ENCODE measurements at places on chromosomes 11 and 22.

DNA sequence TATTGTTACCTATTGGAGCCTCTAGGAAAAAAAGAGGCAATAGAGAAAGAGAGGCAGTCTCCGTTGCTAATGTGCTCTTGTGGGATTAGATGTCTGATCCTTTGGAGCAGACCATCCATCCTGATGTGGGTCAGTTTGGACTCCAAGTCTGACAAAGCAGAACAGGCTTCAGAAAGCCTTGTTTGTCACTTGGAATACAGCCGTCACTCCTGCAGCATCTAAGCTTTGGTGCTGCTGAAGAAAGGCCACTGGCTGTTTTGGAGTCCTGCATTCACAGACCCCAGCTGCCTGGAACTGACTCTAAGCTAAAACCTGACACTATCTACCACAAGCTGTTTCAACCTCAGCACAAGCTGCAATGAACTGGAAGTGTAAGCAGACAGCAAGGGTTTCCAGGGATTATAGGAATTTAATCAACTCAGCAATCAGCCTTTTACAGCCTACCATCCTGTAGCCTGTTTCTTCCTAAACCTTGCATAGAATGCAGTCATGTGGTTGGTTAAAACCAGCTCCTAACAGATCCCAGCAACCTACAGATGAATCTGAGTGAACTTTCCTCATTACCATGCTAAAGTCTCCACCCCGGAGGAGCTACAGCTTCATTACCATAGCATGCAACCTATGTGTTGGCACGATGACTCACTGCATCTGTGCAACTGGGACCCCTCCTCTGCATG is 3.7 kb upstream of the PLAAT4 start:
- no peak for DNase-seq

DNA sequence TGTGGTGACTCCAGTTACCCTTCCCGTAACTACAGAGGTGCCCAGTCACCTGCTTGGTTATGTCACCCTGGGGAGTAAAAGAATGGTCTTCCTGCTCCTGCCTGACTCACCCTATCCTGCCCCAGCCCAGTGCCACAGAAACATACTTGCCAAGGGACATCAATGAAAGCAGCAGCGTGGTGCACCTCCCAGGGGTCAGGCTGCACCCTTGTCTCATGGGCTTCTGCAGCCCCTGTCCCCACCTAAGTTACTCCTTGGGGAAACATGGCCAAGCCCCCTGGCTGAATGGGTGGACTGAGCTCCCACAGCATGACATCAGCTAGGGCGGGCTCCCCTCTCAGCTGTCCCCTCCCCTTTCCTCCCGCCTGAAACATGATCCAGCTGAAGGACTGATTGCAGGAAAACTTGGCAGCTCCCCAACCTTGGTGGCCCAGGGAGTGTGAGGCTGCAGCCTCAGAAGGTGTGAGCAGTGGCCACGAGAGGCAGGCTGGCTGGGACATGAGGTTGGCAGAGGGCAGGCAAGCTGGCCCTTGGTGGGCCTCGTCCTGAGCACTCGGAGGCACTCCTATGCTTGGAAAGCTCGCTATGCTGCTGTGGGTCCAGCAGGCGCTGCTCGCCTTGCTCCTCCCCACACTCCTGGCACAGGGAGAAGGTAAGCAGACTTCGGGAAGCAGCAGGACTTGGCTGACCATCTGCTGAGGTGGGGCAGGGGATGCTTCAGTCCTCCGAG is at the start of gene HTR3A:
HTR3A (plus strand) TSS at position 368 of the 730 bp plus-strand sequence; CDS start at position 586, 218 bp downstream.
- DNase-seq: peak; percentile 72

DNA sequence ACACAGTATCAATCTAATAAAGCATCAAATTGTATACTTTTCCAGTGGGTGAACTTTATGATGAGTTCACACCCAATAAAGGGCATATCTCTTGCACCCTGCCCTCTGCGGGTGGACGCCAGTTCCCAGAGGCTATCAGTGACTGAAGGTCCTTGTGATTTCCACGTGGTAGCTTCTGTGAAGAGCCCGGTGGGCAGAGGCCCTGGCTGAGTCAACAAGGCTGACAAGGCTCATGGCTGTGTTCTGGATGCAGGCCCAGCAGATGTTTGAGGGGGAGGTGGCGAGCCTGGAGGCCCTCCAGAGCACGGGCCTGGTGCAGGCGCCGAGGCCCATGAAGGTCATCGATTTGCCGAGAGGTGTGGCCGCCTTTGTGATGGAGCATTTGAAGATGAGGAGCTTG is 71.4 kb downstream of the PIWIL3 start:
- DNase-seq: no peak

DNA sequence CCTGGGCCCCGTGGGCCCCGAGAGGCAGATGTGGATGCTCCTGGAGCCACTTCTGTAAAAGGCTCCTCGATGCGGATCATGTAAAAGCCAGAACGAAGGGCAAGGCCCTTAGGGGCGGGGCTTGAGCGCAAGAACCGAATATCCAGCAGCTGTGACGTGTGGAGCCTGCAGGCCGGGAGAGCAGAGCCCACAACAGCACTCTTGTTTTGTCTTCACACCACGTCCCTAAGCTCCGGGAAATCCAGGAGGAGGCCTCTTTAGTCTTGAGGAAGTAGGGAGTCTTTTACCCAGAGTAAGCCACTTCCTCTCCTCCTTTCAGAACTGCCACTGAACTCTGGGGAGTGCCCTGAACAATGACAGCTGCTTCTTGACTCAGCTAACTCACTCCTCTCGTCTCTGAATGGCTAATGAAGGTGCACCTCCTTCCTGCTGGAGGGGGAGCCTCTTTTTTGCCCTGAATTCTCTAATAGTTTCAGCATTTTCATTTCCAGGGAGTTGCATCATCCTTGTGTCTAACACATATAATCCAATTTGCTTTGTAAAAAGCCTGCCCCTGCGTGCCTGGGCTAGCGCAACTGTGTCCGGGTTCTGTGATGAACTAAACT is 12.5 kb downstream of the L3MBTL2 start:
- peak; percentile 9 for DNase-seq

GRCh38 chr11:59754494-59754858 is 700 bp upstream of the STX3 start:
- no peak for DNase-seq

DNA sequence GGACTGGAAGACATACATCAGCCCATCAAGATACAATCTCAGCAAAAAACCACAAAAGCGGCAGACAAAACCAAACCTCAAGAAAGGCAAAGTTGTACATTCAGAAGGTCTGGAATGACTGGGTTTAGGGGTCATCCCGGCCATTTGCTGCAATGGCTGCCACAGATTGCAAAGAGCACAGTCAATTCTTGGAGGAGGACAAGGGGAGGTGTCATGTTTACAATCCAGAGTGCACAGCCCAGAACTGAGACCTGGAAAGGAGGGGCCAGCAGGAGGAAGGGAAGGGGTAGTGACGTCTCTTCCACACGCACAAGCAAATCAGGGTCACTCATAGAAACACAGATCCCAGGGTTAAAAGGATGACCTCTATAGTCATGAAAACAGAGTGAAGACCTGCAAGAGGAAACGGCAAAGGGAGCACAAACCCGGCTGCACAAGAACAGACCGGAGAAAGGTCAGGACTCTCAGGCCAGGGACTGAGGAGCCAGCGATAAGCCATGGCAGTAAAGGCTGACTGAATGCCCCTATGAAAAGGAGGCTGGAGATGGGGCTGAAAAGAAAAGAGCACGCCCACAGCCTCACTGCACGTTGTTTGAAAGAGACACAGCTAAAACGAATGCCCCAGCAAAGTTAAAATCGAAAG is 18.2 kb upstream of the MUC5AC start:
- DNase-seq: no peak

GRCh38 chr11:57408771-57409170 is 18.1 kb downstream of the SLC43A3 start:
- DNase-seq: no peak

DNA sequence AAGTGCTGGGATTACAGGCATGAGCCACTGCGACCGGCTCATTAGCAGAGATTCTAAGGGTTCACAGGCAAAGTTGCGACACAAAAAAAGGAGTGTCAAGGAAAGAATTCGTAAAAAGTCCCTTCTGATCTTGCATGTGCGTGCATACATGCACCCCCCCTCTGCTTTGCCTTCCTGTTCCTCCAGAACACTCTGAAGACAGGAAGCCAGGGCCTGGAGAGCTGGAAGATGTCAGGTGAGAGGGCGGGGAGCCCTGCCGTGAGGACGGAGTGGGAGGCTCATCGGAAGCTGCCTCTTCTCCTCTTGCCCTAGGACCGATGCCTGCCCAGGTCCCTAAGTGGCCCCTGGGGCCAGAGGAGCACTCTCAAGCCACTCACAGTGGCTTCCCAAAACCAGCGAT is 89.1 kb downstream of the LARGE1 start:
- DNase-seq: no peak

DNA sequence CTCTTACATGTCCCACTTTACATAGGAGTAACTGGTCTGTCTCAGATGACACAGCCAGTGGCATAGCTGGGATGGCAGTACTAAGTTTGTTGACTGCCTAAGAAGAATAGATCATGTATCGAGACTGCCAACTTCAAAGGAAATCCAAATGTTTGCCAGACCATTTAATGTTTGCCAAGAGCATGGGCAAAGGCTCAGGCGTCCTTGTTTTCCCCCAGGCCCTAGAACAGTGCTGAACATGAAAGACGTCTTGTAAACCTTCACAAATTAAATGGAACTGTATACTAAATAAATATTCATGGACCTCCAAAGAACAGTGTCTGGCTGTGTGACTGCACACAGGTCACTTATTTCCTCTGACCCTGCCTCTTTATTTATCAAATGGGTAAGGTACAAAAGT is 234.7 kb upstream of the CCDC90B start:
- no peak for DNase-seq

DNA sequence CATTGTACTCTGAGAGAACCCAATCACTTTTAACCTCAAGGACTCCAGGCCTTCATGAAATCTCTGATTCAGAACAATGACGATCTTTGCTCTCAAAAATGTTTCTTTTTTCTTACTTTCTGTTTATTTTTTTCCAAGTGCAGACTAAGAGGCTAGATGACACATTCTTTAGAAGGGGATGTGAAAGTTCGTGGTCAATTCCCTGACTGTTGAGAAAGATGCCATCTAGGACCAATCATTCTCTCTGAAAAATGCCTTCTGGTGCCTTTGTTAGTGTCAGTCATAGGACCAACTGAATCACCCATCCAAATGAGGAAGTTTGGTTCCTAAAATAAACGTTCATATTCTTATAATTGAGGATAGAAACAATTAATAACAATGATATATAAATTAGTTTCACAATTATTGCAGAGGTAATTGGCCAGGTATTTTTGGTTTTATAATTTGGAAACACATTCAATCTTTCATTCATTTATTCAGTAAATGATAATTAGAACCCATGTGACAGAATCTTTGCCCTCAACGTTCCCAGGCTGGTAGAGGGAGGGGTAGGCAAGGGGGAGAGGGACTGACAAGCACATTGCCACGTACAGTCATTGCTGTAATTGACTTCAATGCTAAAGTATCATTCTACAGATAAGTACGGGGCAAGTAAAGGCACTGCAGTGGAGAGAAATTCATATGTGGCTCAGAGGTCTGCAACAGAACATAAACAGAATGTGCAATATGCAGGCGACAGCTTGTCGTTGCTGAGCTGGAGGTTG is 333.4 kb upstream of the MPPED2 start:
- DNase-seq: no peak

DNA sequence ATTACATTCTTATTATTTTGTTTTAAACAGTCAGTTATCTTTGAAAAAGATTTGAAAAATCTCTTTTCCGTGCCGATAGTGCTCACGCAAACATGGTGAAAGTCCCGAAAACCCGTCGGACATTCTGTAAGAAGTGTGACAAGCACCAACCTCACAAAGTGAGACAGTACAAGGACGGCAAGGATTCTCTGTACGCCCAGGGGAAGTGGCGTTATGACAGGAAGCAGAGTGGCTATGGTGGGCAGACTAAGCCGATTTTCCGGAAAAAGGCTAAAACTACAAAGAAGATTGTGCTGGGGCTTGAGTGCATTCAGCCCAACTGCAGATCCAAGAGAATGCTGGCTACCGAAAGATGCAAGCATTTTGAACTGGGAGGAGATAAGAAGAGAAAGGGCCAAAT is 28.7 kb upstream of the CTSD start:
- DNase-seq: no peak

DNA sequence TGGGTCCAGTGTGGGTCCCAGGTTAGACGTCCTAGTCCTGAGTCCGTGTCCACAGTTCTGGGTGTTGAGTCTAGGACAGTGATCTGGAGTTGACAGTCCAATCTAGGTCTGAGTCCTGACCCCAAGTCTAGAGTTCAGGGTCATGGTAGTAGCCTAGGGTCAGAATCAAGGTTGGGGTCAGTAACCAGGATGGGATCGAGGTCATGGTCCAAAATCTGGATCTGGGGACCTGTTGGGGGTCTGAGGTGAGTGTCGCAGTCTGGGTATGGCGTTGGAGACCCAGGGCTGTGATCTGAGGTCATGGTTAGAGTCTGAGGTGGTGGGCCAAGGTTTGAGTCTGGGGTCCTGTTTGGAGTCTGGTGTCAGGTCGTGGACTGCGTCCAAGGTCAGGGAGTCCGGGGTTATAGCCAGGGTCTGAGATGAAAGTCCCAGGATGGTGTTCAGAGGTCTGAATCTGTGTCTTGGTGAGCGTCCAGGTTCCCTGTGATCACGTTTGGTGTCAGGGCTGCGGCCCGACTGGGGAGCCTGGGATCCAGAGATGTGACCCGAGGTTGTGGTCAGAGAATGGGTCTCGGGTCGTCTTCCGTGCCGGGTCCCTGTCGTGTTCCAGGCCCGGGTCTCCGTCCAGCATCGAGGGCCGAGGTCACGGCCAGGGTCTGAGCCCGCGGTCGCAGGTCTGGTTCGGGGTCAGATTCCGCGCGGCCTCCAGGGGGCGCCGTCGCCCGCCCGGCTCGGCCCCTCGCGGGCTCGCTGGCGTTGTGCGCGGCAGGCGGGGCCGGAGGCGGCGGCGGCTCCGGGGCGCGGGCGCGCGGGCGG is 432 bp upstream of the GRK2 start:
- peak; percentile 38 for DNase-seq

DNA sequence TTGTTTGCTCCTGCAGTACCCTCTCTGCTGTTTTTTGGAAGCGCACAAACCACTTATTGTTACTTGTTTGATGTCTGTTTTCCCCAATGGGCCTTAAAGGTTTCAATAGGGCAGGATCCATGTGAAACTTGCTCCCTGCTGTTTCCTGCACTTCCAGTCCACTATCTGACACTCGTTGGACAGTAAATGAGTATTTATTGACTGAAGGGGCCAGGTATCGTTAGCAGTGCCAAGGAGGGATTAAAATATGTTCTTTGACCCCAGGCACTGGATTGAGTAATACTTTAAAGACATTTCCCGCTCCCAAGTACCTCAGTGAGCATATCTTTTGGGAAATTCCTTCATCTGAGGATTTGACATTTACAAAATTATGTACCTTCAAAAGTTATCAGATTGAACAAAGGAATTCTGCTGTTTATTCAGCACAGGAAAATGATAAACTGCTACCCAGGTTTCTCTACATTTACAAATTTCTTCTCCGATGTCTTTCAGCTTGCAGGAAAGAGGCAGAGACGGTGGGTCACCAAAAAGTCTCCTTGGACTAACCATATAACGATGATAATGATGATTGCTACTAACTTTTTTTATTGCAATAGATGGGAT is 23.3 kb upstream of the OR9Q2 start:
- no peak for DNase-seq

DNA sequence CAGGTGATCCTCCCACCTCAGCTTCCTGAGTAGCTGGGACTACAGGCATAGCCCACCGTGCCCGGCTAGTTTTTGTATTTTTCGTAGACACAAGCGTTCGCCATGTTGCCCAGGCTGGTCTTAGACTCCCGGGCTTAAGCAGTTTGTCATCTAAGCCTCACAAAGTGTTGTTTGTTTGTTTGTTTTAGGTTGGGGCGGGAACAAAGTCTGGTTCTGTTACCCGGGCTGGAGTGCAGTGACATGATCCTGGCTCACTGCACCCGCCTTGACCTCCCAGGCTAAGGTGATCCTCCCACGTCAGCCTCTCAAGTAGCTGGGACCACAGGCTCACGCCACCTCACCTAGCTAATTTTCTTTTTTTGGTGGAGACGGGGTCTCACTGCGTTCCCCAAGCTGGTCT is 12.6 kb downstream of the IRF7 start:
- no peak for DNase-seq
